ENCODE measurements at places on chromosomes 12 and 14. TPM values are rescaled to one million over a fixed set of nuclear protein-coding genes. Genes with fewer than 3 reads are reported as not detected.

KCNC2 gene
- not detected for total RNA-seq

SAMD4A gene
- total RNA-seq, result 1.0 TPM

SOS2 gene
- 52.1 TPM for total RNA-seq

SELPLG gene
- 34.6 TPM for total RNA-seq

PPP4R4 gene
- total RNA-seq, result not detected

PCED1B gene
- total RNA-seq, result 39.5 TPM

SLCO1A2 gene
- not detected for total RNA-seq

STYK1 gene
- 30.3 TPM for total RNA-seq

SLC17A8 gene
- total RNA-seq, result not detected

OTOGL gene
- not detected for total RNA-seq

NIN gene
- 52.0 TPM for total RNA-seq

Data from natural killer cell treated with Interleukin-12 subunit alpha and Interleukin-12 subunit beta and Interleukin-15 and Interleukin-18, amount 100 ng/mL, for 72 hours (primary cell).